Amniotic stem cell (primary cell): ENCODE measurements at places on chromosomes 2 and 18.

- DNase-seq = no peak
Measured at GRCh38 chr2:215019085-215019484, 119.3 kb downstream of the ABCA12 start.

DNA sequence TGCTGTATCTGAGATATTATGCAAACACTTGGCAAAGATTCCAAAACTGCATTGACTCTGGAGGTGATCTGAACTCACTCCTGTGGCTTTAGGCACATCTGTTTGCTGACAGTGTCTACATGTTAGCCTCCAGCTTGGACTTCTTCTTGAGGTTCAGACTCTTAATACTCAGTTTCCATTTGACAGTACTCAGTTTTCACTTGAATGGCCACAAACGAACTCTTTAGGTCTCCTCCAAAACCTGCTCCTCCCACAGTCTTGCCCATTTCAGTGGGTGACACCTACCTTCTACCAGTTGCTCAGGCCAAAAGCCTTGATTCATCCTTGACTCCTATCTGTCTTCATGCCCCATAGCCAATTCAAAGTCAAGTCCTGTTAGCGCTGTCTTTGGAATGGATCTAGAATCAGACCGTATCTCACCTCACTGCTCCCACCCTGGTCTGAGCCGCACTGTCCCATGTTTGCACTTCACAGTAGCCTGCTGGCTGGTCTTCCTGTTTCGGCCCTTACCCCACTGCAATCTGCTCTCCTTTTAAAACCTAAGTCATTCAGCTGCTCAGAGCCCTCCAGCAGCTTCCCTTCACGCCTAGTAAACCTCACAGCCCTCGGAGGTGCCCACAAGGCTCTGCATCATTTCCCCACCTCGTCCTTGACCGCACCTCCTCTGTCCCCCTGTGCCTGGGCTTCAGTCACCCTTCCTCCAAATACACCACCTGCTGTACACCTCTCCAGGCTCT lies 10.5 kb downstream of the ATG16L1 start:
- no peak for DNase-seq

- DNase-seq = no peak
Measured at GRCh38 chr2:149613704-149614103, 26.1 kb upstream of the MMADHC start.

GRCh38 chr2:205911306-205911705 lies 174.7 kb downstream of the INO80D start:
- DNase-seq = no peak

GRCh38 chr2:138711812-138712211 lies 68.4 kb downstream of the NXPH2 start:
- no peak for DNase-seq

DNA sequence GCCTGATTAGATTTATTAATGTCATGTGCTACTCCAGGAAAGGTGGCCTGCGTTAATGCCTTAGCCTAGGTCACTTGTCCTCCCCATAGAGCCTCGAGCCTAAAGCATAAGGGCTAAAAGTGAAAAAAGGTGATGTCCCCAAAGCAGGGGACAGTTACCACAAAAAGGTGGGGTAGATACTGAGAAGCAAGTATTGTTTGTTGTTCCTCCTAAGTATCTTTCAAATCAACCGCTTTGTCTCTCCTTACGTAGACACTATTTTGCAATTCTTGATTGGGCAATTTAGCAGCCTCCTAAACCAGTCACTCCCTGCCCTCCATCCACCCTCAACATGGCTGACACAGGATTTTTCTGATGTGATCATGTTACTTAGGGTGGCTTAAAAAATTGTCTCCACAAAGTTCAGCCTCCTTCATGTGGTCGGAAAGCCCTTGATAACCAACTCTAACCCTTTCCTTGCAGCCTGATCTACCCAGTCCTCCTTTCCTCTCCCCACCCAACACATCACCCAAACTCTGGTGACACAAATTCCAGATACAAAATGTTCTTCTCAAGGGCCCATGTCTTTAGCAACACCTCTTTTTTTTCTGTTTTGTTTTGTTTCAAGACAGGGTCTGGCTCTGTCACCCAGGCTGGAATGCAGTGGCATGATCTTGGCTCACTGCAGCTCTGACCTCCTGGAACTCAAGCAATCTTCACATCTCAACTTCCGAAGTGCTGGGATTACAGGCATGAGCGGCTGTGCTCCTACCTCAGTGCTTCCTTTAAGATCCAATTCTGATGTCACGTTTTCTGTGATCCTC lies 6.9 kb downstream of the INHA start:
- DNase-seq = no peak

DNA sequence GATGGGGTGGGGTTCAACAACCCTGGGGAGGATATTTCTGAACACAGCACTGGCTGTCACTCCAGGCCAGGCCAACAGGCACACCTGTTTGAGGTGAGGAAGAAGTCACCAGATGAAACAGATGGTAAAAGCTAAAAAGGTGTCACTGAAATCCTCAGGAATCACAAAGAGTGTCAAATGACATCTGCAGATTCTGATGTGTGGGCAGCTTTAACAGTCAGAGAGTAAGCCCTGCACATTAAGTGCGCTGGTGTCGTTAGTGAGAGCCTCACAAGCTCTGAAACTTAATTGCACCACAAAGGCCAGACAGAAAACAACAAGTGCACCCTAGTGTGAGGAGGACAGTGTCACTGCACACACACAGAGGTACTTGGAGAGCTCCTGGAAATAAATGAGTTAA lies 13.6 kb downstream of the FLACC1 start:
- DNase-seq = no peak

GRCh38 chr2:11340717-11341116 lies 3.7 kb downstream of the ROCK2 start:
- DNase-seq = no peak

GRCh38 chr2:189913821-189914220 lies 129.6 kb downstream of the PMS1 start:
- DNase-seq = no peak

- DNase-seq = no peak
Measured at GRCh38 chr2:1757567-1757966, 13.3 kb upstream of the PXDN start.

DNA sequence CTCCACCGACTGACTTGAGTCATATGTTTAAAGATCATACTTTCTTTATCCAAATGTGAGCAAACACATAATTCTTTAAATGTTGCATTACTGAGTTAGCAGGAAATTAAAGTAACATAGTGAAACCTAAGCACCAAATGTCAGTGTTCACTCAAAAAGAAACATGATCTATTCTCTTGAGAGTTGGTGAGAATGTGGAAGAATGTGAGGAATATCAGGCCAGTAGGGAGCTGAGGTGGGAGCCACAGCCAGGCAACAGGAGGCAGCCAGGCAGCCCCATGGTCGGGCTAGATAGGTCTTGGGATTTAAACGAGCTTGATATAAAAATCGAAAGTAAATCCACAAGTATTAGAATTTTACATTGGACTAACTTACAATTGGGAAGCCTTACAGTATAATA lies 198.1 kb upstream of the SH3BP4 start:
- DNase-seq = no peak

- DNase-seq = no peak
Measured at GRCh38 chr2:59171019-59171418, 929.9 kb upstream of the FANCL start.

GRCh38 chr2:209501579-209501978 lies 77.7 kb downstream of the MAP2 start:
- DNase-seq = no peak

- DNase-seq = no peak
Measured at GRCh38 chr2:29597035-29597434, 324.4 kb downstream of the ALK start.

DNA sequence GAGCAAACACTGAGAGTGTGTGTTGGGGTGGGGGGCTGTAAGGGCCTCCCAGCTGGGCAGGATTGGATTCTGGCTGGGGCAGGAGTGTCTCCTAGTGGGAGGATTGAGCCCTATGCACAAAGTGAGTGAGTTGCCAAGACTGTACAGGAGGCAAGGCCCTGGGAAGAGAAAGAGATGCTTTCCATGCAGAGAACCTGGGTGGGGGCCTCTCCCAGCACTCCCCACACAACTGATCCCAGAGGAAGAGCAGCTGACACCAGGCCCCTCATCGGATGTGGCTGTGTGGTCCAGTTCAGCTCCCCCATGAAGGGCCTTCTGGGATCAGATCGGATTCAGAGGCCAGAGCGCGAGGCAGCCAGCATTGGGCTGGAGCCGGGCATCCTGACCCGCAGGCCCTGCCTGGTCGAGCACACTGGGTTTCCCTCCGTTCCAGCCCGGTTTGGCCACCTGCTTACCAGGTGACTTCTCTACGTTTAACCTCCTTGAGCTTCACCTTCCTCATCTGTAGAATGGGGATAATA lies 49.4 kb upstream of the FAHD2A start:
- no peak for DNase-seq

GRCh38 chr18:13915995-13916431 lies 677 bp upstream of the MC2R start:
- no peak for DNase-seq

DNA sequence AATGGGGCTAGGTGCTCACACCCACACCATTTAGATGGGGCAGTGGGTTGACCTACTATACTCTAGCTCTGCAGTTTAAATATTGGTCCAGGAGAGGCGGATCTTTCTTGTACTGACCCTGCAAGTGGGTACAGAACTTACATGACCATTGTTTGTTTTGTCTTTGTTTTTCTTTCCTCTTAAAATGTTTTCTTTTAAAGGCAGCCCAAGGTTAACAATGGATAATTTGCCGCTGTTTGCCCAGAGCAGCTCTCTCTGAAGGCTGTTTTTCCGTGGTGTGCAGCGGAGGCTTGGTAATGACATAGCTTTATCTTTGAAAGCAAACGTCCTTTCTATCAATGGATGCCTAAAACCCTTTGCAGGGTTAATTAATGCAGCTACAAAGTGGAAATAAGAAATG lies 133.3 kb upstream of the MEX3C start:
- DNase-seq = no peak

GRCh38 chr18:48163738-48164115 lies 233.3 kb upstream of the SMAD2 start:
- no peak for DNase-seq

DNA sequence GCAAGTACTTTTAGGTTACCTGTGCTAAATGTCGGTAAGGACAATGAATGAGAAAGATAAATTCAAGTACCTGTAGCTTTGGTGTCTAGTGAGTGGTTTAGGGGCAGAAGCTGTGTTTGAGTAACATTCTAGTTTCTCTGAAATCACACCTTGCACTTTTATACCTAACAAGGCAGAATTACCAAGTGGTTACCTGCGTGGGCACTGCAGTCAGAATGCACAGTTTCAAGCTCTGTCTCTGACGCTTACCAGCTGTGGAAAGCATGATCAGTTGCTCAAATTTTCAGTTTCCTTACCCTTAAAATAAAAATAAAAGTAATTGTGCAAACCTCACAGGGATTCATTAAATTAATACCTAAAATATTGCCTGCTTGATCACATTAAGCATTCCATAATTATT lies 846.9 kb upstream of the VRK2 start:
- DNase-seq = no peak

DNA sequence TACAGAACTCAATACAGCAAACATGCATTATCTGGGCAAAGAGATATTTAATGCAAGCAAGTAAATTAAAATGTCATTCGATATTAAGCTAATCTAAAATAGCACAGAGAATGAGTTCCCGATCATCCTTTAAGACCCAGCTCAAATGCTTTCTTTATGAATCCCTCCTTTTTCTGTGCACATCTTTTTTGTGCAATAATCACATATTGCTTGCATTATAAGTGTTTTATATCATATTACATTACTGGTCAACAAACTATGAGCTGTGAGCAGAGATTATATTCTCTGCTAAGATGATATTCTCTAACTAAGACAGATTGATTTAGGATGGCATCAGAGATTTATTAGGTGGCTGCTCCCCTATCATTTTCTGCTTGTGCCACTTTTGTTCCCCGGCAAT lies 146.1 kb downstream of the ERBB4 start:
- no peak for DNase-seq

DNA sequence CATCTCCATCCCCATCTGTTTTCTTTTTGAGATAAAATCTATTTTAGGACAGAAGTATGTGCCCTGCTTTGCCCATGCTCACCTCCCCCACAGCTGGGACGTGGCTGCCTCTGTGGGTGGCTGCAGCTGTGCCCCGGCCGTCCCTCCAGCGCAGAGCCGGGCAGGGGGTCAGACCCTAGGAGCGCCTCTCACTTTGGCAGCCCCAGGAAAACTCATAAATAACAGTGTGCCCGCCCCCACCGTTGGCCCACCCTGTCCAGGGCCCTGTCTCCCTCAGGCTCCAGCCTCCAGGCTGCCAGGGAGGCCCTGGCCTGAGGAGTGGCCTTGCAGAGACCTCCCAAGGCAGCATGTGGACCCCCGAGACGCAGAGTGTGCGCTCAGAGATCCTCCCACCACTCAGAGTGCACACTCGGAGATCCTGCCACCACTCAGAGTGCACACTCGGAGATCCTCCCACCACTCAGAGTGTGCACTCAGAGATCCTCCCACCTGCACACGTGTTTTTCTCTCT lies 178.1 kb downstream of the TWIST2 start:
- DNase-seq = no peak

- no peak for DNase-seq
Measured at GRCh38 chr2:206095536-206096332, 9.8 kb upstream of the INO80D start.
